Right atrium auricular region (tissue), 2 donors: ENCODE measurements at places on chromosomes 2 and 18.

GRCh38 chr2:207869784-207870778, 100.4 kb upstream of the FZD5 start:
- no peak for DNase-seq

DNA sequence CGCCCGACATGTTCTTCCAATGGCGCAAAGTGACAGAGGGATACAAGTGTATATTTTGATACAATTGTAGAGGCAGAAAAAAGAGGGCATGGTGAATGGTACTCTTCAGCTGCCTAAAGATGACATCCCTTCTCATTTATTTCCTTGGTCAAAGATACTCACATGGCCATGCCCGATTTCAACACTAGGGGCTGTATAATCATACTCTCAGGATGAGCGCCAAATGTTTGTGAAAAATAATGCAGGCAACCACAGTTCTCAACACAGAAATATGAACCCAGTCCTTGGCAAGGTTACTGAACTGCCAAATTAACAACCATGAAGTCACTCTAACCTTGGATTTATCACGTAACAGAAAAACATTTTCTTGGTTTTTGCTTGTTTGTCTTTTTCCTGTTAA, 204.4 kb downstream of the CCDC102B start:
- DNase-seq: no peak

GRCh38 chr2:176328149-176328548, 58.9 kb downstream of the MTX2 start:
- no peak for DNase-seq

- no peak for DNase-seq
These were observed 11.1 kb upstream of the FAP start for GRCh38 chr2:162254236-162254871.

- no peak for DNase-seq
These were observed 64.1 kb downstream of the SIGLEC15 start for GRCh38 chr18:45889419-45890064.
